Stimulated activated CD8-positive, alpha-beta memory T cell treated with anti-CD3 and anti-CD28 coated beads, Interleukin-15, amount 100 ng/mL, for 1 hour (primary cell): ENCODE measurements at places on chromosomes 6 and 20.

DNA sequence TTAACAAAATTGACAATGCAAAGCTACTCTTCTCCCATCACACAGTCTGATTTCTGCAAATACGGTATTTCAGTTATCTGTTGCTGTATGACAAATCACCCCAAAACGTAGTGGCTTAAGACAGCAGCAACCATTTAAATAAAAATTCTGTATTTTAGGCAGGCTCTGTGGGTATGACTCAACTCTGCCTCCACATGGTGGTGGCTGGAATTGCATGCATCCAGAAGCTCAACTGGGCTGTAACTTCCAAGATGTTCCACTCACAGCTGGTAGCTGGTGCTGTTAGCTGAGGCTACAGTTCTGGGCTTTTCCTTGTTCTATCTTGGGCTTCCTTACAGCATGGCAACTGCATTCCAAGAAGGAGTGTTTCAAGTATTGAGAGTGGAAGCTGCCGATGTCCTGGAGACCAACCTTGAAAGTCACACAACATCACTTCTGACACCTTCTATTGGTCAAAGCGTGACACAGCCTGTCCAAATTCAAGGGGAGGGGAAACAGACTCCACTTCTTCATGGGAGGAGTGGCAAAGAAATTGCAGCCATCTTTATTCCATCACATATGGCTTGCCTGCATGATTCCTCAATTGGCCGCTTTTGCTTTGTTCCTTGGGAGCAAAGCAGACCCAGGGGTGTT, 39.7 kb upstream of the TULP1 start:
- peak; percentile 39 for DNase-seq

- no peak for DNase-seq
Observed at GRCh38 chr6:61606500-61606899, 679.5 kb downstream of the KHDRBS2 start.

DNA sequence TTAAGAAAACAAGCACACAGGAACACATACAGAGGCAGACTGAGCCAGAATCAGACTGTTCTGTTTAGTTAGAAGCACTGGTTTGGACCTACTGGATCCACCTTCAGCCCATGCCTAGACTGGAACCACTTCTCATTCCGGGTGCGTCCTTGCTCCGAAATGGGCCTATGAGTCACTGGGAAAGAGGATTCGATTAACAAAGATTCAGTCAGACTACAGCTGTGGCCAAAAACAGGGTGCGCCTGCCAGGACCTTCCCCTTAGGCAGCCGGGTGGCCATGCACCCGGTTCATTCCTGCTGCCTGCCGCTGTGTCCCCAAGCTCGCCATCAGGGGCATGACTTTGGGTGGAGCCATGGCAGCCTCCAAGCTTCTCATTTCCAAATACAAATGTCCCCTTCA, 14.5 kb upstream of the KCNK5 start:
- DNase-seq = no peak

DNA sequence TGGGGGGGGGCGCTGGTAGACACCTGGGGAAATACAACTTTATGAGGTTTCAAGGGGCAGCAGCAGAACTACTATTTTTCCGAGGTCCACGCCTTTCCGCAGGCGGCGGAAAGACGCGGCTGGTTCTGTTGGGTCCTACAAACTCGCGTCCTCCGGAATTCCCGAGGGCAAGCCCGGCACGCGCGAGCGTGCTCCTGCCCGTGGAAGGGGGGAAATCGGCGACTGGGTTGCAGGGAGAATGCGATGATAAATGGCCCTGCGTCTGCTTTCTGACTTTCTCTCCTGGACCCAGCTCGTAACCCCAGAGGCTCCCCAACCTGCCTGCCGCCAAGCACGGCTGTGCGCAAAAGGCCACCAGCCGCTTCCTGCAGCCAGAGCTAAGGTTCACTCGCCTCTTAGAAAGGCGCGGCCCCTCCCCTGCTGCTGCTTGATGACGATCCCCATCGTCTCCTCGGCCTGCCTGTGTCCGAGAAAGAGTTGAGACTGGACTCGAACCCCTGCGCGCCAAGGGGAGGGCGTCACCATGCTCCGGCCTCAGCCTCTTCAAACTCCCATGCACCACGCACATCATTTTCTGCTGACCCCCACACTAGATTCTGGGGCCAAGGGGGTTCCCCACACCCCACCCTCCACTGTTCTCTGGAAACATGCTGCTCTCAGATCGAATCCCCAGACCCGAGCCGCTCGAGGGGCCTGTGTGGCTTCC, 6.7 kb downstream of the FOXA2 start:
- DNase-seq = no peak

GRCh38 chr6:15386756-15387112, 140.9 kb downstream of the JARID2 start:
- DNase-seq = no peak
